CD4-positive, alpha-beta T cell treated with Interleukin-15 for 1 hour (primary cell): ENCODE measurements at places on chromosomes 7 and 10.
A peak's percentile ranks its signal among the peaks of the same experiment; 100 is the strongest.

DNA sequence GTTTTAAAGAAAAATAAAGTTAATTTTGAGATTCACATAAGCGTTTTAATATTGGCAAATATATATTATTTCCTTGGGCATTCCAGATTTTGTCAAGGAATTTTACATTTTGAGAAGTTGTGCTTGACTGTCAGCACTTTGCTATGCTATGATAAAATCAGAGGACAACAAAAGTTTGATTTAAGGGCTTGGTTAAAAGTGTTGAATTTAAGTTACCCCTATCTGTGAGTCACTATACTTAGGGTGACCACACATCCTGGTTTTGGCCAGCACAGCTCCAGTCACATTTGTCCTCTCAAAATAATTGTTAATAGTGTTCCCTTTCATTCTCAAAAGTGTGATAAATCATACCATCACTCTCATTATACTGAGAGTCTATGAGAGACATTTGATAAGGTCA, 34.2 kb upstream of the ANK3 start:
- DNase-seq = no peak

- DNase-seq = no peak
These were observed 34.7 kb upstream of the SHH start for GRCh38 chr7:155846936-155847335.

DNA sequence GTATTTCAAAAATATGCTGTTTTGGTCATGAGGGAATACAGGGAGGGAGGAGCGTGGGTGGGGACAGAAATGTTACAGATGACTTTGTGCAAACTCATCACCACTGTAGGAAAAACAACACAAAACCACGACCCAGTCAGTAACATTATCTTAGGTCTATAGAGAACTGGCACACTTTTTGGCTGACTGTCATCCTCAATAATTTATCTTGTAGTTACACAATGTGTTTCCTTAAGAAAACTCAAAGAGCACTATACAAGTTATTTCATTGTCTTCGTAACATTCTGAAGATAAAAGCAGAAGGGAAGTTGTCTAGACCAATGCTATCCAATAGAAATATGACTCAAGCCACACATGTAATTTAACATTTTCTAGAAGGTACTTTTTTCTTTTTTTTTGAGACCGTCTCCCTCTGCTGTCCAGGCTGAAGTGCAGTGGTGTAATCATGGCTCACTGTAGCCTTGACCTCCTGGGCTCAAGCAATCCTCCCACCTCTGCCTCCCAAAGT, 16.9 kb upstream of the CDK14 start:
- DNase-seq = no peak

DNA sequence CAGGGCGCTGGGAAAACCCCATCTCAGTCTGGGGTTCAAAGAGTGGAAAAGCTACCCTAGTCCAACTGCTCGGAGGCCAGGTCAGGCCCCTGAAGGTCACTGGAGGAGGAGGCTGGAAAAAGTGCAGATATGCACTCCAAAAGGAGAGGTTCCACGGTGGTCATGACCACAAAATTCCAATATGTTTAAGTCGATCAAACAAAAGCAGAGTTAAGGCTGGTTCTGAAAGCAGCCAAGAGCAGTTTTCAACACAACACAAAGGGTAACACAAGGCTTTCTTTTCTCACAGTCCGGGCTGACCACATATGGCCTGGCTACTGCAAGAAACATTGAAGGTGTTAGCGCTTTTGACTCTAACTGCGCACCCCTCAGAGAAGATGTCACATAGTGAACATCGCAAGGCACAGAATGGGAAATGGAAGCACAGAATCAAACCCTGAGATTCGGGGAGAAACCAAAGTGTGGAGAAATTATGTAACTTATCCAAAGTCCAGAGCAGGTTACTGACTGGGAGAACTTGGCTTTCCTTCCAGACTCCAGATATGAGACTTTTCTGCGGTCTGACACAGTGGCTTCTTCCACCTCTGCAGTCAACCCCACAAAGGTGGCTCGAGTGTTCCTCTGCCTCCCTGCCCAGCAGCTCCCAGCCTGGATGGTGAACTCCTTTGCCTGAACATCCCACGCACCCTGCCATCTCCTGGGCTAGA, 1.3 kb upstream of the GRB10 start:
- no peak for DNase-seq

DNA sequence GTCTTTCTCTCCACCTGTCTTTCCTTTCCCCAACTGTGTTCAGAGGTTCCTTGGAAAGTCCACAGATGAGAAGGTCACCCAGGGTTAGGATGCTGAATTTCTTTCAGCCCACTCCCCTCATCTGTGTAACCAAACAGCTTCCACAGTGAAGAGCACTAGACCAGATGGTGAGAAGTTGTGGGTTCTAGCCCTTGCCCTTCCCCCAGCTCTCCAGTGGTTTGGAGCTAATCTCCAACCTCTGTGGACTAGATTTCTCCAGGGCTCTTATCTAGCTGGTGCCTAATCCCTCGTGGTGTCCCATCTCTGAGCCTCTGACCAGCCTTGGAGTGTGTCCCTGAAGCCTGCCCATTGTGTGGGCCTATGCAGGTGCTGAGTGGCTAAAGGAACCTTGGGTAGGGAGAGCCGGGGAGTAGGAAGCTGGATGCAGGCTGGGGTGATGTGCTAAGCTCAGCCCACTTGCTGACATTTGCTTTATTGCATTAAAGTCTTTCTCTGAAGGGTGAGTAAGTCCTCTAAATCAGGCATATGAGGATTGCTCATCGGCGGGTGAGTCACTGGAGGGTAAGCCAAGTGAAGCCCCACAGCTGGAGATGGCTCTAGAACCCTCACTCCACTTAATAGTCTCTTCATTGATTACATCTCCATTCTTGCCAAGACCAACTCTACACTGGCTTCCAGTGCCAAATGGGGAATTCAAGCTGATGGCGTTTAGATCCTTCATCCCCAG, 14.9 kb downstream of the DUSP5 start:
- DNase-seq = no peak

- DNase-seq = no peak
These were observed 212.9 kb downstream of the CCSER2 start for GRCh38 chr10:84541289-84541637.

- no peak for DNase-seq
These were observed 73.3 kb downstream of the ZMIZ1 start for GRCh38 chr10:79142064-79142491.

- peak; percentile 85 for DNase-seq
These were observed 22.7 kb upstream of the FXYD4 start for GRCh38 chr10:43348511-43349312.

DNA sequence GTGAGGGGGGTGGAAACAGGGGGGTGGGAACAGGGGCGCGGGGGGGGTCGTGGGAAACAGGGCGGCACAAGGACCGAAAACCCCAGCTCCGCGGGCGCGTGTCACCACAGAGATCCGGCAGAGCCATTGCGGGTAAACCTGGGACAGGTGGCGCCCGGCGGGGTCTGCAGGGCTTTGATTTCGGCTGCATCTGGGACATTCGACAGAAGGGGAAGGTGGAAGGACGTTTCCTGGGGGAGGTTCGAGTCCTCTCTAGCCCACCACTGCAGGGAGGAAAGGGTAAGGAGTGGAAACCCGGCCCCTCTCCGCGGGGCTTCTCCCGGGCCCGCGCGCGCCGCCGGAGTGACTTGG, 7.5 kb downstream of the NKX2-3 start:
- no peak for DNase-seq

DNA sequence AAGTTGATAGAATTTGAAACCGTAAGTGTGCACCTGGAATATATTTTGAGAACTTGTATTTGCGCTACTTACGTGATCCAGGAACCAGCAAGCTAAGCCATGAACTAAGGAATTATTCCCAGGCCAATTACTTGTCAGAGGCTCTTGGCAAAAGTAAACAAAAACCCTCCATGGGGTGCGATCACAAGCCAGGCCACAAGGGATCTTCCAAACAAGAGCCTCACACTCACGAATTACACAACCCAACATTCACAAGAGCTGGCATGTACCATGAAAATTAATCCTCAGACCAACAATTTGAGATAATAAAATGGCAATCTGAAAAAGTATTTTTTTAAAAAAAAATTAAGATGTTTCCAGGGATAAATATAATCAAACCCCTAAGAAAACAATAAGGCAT, 467.0 kb upstream of the AKR1E2 start:
- no peak for DNase-seq

GRCh38 chr7:94276795-94277194, 117.9 kb upstream of the COL1A2 start:
- DNase-seq = no peak

DNA sequence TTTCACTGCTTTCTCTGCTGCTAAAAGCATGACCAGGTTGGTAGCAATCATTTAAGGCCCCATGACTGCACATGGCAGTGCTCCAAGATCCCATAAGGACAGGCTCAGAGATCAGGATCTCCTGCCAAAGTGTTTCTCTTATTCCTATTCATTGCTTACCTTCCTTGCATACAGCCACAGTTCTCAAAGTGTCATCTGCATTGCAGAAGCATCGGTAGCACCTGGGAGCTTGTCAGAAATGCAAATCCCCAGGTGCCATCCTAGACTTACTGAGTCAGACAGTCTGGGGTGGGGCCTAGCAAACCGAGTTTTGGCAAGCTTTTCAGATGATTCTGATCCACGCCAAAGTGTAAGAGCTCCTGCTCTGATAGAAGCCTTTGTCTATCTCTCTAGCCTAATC, 489.0 kb upstream of the AUTS2 start:
- DNase-seq = no peak
